CD8-positive, alpha-beta memory T cell (primary cell): ENCODE measurements at places on chromosomes 16 and 17. TPM values are rescaled to one million over a fixed set of nuclear protein-coding genes. Genes with fewer than 3 reads are reported as not detected.

DNA sequence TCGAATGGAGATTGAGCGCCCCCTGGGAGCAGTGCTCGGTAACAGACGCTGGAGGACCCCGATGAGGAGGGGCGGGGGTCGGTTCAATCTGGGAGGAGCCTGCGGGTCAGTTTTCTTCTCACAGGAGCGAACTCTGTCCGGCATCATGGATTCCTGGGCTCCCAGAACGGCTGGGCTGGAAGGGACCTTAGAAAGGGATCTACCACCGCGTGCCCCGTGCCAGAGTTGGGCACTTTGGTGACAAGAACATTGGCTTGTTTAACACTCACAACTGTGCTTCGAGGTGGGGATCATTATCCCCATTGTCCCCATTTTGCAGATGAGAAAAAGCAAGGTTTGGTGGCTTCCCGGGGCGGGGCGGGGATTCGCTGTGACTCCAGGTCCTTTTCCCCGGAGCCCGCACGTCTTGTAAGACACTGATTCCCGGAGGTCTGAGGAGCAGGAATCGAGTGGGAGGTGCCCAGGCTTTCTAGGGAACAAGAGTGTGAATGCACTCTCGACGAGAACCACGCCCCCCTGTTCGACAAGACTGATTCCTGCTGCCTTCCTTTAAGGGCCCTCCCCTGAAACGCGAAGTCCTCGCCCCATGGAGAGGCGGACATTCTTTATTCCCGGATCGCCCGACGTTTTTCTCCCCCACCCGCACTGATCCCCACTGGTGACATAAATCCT is 1.5 kb upstream of the FBXL19 start:
- DNase-seq, result peak; percentile 79
- H3K4me1 ChIP-seq, result no peaks in the 10 kb centered on the region
- H3K27ac ChIP-seq, result peak overlapping the region; percentile 61
- no peaks in the 10 kb centered on the region for H3K27me3 ChIP-seq
- peak overlapping the region; percentile 95 for H3K4me3 ChIP-seq

GRCh38 chr16:76386784-76387183 is 109.6 kb downstream of the CNTNAP4 start:
- H3K4me3 ChIP-seq, result no peak overlapping the region
- H3K27ac ChIP-seq, result no peak overlapping the region
- DNase-seq, result no peak
- H3K27me3 ChIP-seq, result no peaks in the 10 kb centered on the region
- no peaks in the 10 kb centered on the region for H3K36me3 ChIP-seq

GRCh38 chr17:48001197-48001596 is 30.3 kb downstream of the CDK5RAP3 start:
- H3K27ac ChIP-seq, result no peak overlapping the region
- no peak for DNase-seq
- no peak overlapping the region for H3K4me3 ChIP-seq
- no peaks in the 10 kb centered on the region for H3K4me1 ChIP-seq

DNA sequence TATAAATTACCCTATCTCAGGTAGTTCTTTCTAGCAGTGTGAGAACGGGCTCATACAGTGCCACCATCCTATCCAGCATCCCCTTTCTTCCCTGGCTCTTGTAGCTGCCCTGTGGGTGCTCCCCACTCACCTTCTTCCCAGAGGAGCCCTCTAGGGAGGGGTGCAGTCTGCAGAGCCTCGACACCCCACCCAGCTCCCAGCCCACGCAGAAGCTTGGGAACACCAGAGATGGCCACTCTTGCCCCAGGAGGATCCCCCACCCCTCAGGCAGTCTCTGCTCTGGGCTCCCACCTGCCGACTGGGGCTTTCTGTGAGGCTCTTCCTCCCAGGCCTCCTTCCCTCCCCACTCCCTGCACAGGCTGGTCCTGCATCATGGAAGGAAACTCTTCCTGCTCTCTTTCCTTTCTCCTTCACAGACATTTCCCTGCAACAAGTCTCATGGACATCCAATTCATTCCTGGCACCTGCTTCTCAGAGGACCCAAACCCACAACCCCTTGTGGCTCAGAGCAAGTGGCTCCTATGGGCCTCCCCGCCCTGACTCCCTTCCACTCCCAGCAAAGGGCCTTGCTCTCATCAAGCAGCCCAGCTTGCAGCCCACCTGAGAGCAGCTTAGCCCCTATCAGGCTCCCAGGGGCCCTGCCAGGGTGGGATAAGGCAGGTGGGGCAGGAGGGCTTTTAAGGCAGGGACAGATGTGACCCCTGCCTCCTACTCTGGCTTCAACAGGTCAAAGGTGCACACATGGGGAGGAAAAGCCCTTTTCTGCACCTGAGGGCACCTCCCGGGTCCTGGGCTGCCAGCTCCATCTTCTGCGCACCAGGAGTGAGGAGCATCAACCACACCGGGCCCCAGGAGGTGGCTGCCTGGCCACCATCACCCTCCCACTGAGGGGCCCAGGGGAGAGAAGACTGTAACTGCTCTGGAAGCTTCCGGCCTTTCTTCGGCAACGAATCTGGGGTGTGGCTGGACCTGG is 263.8 kb upstream of the TNRC6C start:
- no peaks in the 10 kb centered on the region for H3K36me3 ChIP-seq
- H3K4me3 ChIP-seq, result no peak overlapping the region
- H3K27me3 ChIP-seq, result peaks cover 5% of the 10 kb centered on the region
- H3K27ac ChIP-seq, result no peak overlapping the region

DNA sequence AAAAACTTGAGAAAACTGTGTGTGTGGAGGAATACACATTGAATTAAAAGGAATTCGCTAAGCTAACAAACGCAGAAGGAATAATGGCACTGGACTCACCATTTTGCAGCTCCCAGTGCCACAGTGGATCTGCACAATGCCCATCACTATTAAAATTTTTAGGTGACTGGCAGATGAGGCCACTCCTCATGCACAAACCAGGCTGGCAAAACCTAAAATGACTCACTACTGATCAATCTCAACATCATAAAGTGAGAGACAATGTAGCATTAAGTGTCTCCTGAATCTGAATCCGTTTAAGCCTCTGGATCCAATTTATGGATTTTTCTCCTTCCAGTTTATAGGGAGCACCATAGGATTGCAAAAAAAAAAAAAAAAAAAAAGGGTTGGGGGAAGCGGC is 20.6 kb downstream of the MYH10 start:
- no peak overlapping the region for H3K4me3 ChIP-seq
- no peaks in the 10 kb centered on the region for H3K27me3 ChIP-seq
- no peak for DNase-seq
- H3K27ac ChIP-seq, result no peak overlapping the region
- no peaks in the 10 kb centered on the region for H3K36me3 ChIP-seq

The PPY gene
- not detected for total RNA-seq

- H3K27me3 ChIP-seq, result peaks cover 55% of the 10 kb centered on the region
- peak within 1 kb of the TSS; percentile 38 for H3K27ac ChIP-seq
- no peaks in the 10 kb centered on the region for H3K36me3 ChIP-seq
- peak; percentile 36 for DNase-seq
- H3K4me1 ChIP-seq, result peaks cover 17% of the 10 kb centered on the region
- H3K4me3 ChIP-seq, result peak within 1 kb of the TSS; percentile 34
Observed at GRCh38 chr17:46818316-46818928, at the start of gene WNT3. Gene WNT3, minus strand, starts transcription at chr17:46818692. Its CDS starts 95 bp downstream, at chr17:46818597.

DNA sequence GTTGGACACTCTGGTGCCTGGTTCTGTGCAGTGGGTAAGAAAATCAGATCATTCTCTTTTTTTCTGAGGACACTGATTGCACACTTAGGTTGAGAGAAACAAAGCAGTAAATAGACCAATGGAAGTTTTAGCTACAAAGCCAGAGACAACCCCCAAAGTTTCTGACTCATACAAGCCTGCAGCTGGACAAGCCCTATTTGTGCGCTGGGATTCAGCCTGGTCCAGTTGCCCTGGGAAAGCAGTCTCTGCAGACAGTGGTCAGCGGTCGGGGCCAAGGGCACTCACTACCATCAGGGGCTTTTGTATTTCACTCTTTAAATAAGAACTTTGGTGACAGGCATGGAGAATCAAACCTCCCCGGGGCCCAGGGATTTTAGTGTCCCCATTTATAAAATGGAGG is 6.0 kb upstream of the RHBDL3 start:
- H3K27me3 ChIP-seq, result peaks cover 5% of the 10 kb centered on the region
- no peak for DNase-seq
- H3K27ac ChIP-seq, result no peak overlapping the region
- no peaks in the 10 kb centered on the region for H3K4me1 ChIP-seq
- H3K36me3 ChIP-seq, result no peaks in the 10 kb centered on the region
- H3K4me3 ChIP-seq, result no peak overlapping the region

DNA sequence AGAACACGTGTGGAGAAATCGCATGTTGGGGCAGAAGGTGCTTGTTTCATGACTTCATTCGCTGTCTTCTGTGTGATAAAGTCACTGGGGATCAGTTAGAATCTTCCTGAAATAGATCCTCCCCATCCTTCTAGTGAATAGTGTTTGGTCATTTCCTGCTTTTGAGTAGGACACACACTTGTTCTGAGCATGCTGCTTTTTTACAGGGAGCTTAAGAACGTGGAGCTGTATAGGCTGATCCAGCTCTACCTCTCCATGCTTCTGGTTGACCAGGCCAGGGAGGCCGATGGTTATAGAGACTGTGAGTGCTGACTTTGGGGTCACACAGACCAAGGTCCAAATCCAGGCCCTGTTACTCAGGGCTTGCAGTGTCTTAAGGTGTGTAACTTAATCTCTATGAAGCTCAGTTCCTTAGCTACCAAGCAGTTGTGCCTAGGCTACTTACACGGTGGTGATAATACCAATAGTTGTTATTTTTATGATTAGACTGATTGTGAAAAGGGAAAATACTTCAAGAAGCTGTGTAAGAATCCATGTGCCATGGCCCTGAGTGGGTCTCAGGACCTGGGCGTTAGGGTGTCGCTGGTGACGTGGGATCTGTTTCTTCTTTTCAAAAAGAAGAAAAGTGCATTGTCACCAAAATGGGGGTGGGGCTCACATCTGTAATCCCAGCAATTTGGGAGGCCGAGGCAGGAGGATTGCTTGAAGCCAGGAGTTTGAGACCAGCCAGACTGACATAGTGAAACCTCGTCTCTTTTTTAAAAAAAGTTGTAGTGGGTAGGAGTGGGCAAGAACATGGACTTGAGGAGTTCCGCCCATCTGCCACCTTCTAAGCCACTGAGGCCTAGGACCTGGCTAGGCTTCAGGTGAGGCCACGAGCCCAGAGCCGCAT is 64.1 kb upstream of the LGALS9 start:
- no peaks in the 10 kb centered on the region for H3K36me3 ChIP-seq
- H3K27ac ChIP-seq, result no peak overlapping the region

GRCh38 chr17:42386777-42387657 is 1.2 kb downstream of the STAT3 start:
- no peaks in the 10 kb centered on the region for H3K36me3 ChIP-seq
- H3K27me3 ChIP-seq, result no peaks in the 10 kb centered on the region
- peak; percentile 22 for DNase-seq
- H3K4me1 ChIP-seq, result peaks cover 33% of the 10 kb centered on the region

GRCh38 chr16:73793871-73794437 is 502.7 kb upstream of the PSMD7 start:
- no peak for DNase-seq
- H3K27ac ChIP-seq, result no peak overlapping the region
- H3K36me3 ChIP-seq, result no peaks in the 10 kb centered on the region
- H3K4me1 ChIP-seq, result no peaks in the 10 kb centered on the region
- H3K4me3 ChIP-seq, result no peak overlapping the region

- no peak overlapping the region for H3K4me3 ChIP-seq
- no peaks in the 10 kb centered on the region for H3K36me3 ChIP-seq
- H3K4me1 ChIP-seq, result no peaks in the 10 kb centered on the region
- H3K27ac ChIP-seq, result no peak overlapping the region
Observed at GRCh38 chr17:77600346-77600745, 358.2 kb upstream of the TNRC6C start.

DNA sequence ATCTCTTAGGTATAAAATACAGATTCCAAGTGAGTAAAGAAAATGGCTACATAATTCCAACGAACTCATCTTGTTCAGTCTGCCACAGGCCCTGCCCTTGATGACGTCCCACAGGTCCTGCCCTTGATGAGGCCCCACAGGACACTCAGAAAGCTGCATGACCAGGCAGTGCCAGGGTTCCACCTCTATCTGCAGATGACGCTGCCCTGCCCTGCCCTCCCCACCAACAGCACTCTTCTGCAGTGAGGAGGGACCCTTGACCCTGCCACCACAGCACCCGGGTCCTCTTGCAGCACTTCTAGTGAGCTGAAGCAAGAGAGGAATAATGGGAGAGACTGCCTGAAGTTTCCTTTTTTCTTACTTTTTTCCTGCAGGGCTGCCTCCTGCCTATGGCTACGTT is 118.4 kb downstream of the VPS53 start:
- H3K27ac ChIP-seq, result no peak overlapping the region
- no peaks in the 10 kb centered on the region for H3K4me1 ChIP-seq
- H3K27me3 ChIP-seq, result no peaks in the 10 kb centered on the region
- DNase-seq, result no peak
- H3K4me3 ChIP-seq, result no peak overlapping the region

- no peak for DNase-seq
- H3K36me3 ChIP-seq, result no peaks in the 10 kb centered on the region
- no peak overlapping the region for H3K4me3 ChIP-seq
- H3K27me3 ChIP-seq, result peaks cover 3% of the 10 kb centered on the region
- H3K4me1 ChIP-seq, result no peaks in the 10 kb centered on the region
Observed at GRCh38 chr16:86297866-86298757, 212.2 kb upstream of the FOXF1 start.

- no peak for DNase-seq
- H3K36me3 ChIP-seq, result no peaks in the 10 kb centered on the region
- H3K27me3 ChIP-seq, result peaks cover 16% of the 10 kb centered on the region
- H3K4me1 ChIP-seq, result no peaks in the 10 kb centered on the region
- no peak overlapping the region for H3K4me3 ChIP-seq
Observed at GRCh38 chr17:49132317-49132698, 261 bp upstream of the B4GALNT2 start.

- peaks cover 61% of the 10 kb centered on the region for H3K4me1 ChIP-seq
- no peak overlapping the region for H3K4me3 ChIP-seq
- H3K27ac ChIP-seq, result no peak overlapping the region
- H3K27me3 ChIP-seq, result no peaks in the 10 kb centered on the region
Observed at GRCh38 chr17:76248013-76248782, 7.9 kb upstream of the RNF157 start.

GRCh38 chr17:63998721-63999679 is 849 bp downstream of the PRR29 start:
- no peaks in the 10 kb centered on the region for H3K27me3 ChIP-seq
- H3K36me3 ChIP-seq, result peaks cover 8% of the 10 kb centered on the region
- H3K4me3 ChIP-seq, result peak overlapping the region; percentile 52
- peak; percentile 57 for DNase-seq
- H3K27ac ChIP-seq, result no peak overlapping the region

GRCh38 chr16:81486540-81487061 is 42.0 kb downstream of the CMIP start:
- H3K27ac ChIP-seq, result no peak overlapping the region
- H3K4me3 ChIP-seq, result no peak overlapping the region
- DNase-seq, result no peak
- peaks cover 26% of the 10 kb centered on the region for H3K4me1 ChIP-seq
- no peaks in the 10 kb centered on the region for H3K36me3 ChIP-seq
